ENCODE measurements at places on chromosomes 3 and 15.
A peak's percentile ranks its signal among the peaks of the same experiment; 100 is the strongest.

- peak; percentile 29 for DNase-seq
Observed at GRCh38 chr3:193391902-193392301, 13.3 kb upstream of the ATP13A5 start.

- no peak for DNase-seq
Observed at GRCh38 chr15:51932161-51932560, 39.4 kb downstream of the LEO1 start.

DNA sequence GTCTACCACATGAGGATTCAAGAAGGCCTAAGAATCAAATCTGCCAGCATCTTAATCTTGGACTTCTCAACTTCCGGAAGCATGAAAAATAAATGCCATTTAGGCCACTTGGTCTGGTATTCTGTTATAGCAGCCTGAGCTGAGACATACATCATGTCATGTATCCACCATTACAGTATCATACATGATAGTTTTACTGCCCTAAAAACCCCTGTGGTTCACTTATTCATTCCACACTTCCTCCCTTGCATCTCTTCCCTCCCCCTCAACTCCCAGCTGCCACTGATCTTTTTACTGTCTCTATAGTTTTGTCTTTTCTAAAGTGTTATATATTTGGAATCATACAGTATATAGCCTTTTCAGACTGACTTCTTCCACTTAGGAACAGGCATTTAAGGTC is 161.8 kb downstream of the SNRK start:
- no peak for DNase-seq

DNA sequence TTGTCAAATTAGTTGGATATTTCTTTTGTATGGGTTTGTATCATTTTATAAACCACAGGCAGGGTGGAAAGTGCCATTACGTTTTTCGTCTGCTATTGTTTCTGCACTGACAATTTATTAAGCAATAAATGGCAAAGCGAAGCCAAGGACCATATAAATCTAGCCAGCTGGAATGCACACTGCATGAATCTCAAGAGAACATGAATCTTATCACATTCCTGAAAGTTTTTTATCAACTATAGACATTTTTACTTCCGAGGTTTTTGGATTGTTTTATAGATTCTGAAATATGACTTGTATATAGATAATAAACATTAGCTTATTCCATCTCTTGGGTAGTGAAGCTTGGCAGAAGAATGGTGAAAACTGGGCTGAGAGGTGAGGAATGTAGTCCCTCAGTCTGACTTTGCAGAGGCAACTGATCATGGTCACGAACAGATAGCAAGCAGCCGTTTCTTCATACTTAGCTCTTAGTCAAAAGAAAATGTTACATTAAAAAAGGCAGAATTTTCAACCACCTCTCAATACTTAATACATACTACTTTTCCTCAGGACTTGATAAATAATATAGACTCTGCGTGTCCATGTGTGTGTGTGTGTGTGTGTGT is 102.7 kb downstream of the OSBPL10 start:
- DNase-seq: no peak

DNA sequence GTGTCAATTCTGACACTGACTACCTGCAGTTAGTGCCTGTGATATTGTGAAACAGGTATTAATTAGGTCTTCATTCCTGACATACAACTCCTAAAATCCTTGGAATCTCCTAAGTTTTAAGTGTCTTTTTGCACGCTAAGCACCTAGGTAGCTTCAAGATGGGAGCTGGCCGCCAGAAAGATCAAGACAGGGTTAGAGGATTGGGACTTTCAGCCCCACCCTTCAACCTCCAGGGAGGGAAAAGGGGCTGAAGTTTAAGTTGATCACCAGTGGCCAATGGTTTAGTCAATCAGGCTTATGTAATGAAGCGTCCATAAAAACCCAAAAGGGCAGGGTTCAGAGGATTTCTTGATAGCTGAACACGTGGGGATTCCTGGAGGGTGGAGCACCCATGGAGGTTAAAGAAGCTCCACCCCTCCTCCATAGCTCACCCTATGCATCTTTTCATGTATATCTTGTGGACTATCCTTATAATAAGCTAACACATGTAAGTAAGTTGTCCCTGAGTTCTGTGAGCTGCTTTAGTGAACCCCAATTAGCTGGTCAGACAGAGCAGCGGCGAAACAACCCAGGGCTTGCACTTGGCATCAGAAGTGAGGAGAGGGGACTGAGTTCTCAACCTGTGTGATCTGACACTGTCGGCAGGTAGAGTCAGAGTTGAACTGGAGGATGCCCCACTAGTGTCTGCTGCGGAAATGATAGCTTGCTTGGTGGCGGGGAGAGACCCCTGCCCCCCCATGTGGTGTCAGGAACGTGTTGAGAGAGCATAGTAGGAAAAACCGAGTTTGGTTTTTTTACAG is 12.8 kb upstream of the SRP14 start:
- DNase-seq: no peak

- DNase-seq: no peak
Observed at GRCh38 chr15:69760890-69761568, 308.4 kb downstream of the RPLP1 start.

- DNase-seq: no peak
Observed at GRCh38 chr3:135326851-135327250, 531.8 kb downstream of the EPHB1 start.
